ENCODE measurements at places on chromosomes 12 and 14. TPM values are rescaled to one million over a fixed set of nuclear protein-coding genes. Genes with fewer than 3 reads are reported as not detected.

MYF6 gene
- not detected for total RNA-seq

ABHD4 gene
- total RNA-seq = 13.8 TPM

ZFYVE1 gene
- total RNA-seq = 13.9 TPM

AICDA gene
- not detected for total RNA-seq

SYCP3 gene
- 0.21 TPM for total RNA-seq

AHNAK2 gene
- 0.02 TPM for total RNA-seq

GLT1D1 gene
- total RNA-seq = 0.60 TPM

EML5 gene
- 1.1 TPM for total RNA-seq

MSI1 gene
- total RNA-seq = 0.51 TPM

SLC41A2 gene
- total RNA-seq = 19.8 TPM

LIN7A gene
- total RNA-seq = not detected

Measured in activated naive CD4-positive, alpha-beta T cell treated with anti-CD3 and anti-CD28 coated beads, Interleukin-2, amount 50 U/mL, for 72 hours (primary cell).